ENCODE measurements at places on chromosomes 12 and 14.

GRCh38 chr14:72318648-72319047 is 386.4 kb downstream of the RGS6 start:
- DNase-seq: no peak

GRCh38 chr12:3614806-3615466 is 123.9 kb downstream of the PRMT8 start:
- no peak for DNase-seq

DNA sequence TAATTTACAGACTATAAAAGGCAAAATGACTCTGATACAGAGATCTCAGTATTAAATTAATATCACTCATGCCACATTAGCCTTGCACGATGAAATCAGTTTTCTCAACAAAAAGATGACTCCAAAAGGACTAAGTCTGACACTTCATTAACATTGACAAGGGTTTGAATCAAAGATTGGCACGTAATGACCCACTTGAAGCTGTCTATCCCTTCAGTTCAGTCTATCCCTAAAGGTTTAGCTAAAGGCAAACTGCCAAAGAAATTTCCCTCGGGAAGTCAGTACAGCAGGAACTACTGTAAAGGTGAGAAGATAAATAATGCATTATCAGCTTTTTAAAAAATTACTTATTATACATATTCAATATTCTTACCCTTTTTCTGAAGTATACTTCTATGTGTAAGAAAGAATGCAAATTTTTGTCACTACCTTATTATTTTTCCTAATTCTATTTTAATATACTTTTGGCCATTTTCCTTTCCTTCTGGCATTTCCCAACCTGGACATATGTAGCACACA is 127.1 kb downstream of the NELL2 start:
- DNase-seq: no peak

GRCh38 chr14:102008891-102009290 is 44.5 kb downstream of the DYNC1H1 start:
- no peak for DNase-seq

DNA sequence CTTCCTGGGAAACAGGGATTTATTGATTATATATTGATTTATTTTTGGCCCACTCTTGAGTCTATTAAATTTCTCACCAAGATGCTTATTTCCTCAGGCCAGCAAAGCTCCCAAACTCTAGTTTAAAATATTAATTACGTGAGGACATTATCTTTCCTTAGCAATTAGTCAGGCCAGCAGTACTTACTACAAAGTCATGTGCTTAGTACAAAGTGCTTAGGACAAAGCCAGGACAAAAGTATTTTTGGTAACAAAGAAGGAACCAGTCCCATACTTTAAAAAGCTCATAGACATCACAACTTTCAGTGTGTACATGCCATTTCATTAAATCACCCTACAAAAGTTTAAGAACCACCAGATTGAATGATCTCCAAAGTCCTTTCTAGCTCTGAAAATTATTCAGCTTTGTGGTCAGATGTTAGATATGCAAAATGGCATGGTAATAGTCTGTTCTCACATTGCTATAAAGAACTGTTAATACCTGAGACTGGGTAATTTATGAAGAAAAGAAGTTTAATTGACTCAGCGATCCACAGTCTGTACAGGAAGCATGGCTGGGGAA is 94.7 kb upstream of the PWP1 start:
- DNase-seq: no peak

- DNase-seq: no peak
These were observed 135.7 kb downstream of the DICER1 start for GRCh38 chr14:95021588-95021987.

GRCh38 chr12:749751-750270 is 2.6 kb upstream of the WNK1 start:
- no peak for DNase-seq
